Brain (organoid and tissue), 16 donors: ENCODE measurements at places on chromosomes 7 and 10.

DNA sequence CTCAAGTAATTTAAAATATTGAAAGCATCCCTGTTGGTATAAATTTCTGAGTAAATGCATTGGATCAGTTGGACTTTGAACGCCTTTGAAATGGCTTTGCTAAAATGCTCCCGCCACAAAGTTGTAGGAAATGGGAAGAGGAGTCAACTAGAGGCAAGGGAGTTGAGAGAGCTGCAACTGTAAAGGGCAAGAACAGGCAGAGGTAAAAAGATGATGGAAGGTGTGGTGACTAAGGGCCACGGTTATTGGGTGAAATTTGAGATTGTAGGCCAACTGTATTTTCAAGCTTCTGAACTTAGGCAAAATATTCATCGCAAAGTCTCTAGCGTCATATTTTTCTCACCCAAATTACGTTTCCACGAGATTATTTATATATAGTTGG lies 595 bp upstream of the SUMF2 start:
- no peak for DNase-seq

DNA sequence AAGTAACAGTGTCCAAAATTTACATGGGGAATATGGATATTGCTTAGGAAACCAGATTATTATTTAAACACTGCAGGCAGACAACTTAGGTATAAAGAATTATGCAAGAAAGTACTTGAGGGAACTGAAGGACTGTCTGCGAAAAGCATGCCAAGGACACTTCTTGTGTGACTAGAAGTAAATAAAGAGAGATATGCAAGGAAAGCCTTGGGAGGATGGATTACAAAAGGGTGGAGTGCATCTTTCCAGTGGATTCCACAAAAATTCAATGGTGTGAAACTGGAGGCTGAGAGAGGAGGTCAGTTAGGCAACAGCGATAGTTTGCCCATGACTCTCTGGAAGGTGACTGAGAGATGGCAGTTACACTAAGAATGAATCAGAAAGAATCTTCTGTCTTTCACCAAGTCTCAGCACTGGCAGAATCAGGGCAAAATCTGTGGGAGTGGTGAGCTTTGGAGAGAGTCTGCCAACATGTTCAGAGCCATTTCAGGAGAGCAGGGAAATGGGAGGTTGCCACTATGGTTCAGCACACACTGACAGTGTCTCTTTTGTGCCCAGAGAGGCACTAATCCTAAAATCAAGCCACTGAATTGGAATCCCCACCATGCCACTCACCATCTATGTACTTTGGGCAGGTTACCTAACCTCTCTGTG lies 331.6 kb downstream of the BMPER start:
- DNase-seq, result no peak

DNA sequence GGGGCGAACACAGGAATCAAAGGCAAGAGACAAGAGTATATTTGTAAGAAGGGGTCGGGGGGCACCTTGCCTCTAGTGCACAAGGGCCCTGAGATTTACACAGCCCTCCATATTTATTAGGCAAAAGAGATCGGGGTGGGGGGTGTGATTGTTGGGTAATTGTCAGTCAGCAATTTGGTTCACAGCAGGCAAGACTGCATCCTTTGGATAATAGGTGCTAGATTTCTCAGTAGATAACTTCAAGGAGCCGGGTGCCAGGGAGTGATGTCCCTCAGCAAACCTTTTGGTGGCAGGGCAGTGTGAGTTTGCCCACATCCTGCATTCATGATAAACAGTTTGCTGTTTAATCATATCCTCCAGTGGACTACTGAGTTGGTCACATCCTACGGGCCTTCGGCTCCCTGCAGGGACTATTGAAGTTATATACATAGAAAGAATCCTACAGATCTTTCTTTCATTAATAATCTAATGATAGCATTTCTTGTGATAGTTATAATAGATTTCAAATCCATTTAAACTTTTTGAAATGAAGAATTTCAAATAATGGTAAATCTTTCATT lies 178.5 kb downstream of the GNAI1 start:
- no peak for DNase-seq

DNA sequence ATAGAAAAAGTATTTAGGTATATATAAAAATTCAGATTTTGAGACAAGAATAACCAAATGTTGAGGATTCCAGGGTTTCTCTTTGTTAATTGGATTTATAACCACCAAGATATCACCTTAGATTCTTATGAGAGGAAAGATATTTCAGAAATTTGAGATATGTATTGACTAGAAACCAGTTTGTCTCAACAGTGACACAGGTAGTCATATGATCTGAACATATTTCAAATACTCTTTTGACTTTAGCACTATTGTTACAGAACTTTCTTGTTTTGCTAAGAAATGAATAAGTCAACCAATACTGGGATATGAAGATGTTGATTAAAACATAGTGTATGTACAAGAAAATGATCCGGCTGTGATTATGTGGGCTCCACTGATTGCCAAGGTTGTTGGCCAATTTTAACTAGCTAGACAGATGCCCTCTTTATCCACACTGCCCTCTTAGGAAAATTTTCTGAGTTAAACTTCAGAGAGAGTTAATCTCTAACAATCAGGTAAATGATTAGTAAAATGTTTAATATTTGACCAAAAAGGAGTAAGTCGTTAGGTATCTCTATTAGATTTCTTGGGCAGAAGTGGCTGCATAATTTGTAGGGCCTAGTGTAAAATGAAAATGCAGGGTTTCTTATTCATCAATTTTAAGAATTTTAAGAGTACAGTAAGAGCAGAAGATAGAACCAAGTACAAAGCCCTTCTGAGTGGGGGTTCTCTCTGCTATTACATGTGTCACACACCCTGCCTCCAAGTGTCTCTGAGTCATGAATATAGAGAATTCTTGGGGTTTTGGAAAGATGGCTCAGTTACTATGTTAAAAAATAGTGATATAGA lies 376.0 kb downstream of the TFEC start:
- DNase-seq, result no peak

GRCh38 chr7:151727579-151728285 lies 149.2 kb downstream of the PRKAG2 start:
- DNase-seq, result no peak

DNA sequence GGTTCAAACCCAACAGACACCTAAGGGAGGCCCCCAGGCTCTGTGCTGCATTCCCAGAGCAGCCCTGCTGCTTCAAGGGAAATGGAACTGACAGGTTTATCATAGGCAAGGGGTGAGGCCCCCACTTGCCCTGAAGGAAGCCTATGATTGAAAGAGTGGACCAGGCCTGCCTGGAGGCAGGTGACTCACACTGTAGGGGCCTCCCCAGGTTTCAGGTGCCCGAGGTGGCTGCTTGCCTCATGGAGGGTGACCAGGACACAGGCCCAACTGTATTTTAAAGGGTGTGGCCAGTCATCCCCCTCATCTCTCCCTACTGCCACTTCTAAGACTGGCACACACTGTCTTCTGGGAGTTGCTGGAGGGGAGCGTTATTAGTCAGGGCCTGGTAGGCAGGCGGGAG lies 85.4 kb downstream of the ATXN7L1 start:
- DNase-seq, result no peak

DNA sequence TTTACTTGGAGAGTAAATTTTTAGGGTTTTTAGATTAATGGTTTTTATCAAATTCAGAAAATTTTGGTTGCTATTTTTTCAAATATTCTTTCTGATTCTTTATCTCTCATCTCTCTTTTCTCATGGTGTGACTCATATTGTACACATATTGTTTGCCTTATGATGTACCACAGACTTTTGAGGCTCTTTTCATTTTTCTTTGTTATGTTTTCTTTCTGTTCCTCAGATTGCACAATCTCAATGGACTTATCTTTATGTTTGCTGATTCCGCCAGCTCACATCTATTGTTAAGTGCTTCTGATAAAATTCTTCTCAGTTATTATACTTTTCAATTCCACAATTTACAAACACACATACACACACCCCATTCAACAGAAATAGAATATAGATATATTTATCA lies 168.2 kb upstream of the IGFBP3 start:
- DNase-seq, result no peak

GRCh38 chr7:12351843-12352242 lies 51.8 kb downstream of the VWDE start:
- DNase-seq, result no peak

GRCh38 chr10:50992356-50992901 lies 81.9 kb upstream of the PRKG1 start:
- DNase-seq, result no peak

DNA sequence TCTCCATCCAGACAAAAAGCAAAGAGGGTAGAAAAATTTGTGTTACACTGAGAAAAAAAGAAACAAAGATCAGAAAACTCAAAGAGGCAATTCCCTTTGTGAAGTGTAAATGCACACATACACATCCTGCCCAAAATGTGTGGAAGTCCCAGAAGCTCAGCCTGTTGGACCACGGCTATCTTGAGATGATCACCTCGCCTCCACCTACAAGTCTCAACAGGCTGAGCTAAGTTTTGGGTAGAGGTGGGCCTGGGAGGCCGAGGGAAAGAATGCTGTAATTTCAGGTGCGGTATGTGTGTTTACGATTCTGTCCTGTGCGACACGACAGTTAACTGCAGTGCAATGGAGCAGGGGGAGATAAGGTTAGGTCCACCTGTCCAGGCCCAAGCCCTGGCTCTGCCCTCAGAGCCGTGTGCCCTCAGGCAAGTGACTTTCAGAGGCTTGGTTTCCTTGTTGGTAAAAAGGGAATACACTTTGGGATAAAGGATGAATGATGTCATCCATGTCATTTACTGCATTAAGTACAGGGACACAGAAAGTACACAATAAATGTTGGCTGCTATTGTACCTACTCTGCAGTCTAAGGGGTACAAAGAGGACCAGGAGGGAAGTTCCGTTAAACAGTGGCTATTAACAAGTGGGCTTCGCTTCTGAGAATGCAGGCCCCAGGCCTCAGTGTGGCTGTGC lies 67.3 kb downstream of the AFAP1L2 start:
- no peak for DNase-seq
